Forelimb muscle (tissue), 1 donor: ENCODE measurements at places on chromosomes 4 and X. TPM values are rescaled to one million over a fixed set of nuclear protein-coding genes. Genes with fewer than 3 reads are reported as not detected.

GRCh38 chr4:27684610-27685011 is 824.0 kb downstream of the STIM2 start:
- DNase-seq: peak; percentile 39

GRCh38 chr4:120286813-120287212 is 220.2 kb upstream of the MAD2L1 start:
- no peak for DNase-seq

DNA sequence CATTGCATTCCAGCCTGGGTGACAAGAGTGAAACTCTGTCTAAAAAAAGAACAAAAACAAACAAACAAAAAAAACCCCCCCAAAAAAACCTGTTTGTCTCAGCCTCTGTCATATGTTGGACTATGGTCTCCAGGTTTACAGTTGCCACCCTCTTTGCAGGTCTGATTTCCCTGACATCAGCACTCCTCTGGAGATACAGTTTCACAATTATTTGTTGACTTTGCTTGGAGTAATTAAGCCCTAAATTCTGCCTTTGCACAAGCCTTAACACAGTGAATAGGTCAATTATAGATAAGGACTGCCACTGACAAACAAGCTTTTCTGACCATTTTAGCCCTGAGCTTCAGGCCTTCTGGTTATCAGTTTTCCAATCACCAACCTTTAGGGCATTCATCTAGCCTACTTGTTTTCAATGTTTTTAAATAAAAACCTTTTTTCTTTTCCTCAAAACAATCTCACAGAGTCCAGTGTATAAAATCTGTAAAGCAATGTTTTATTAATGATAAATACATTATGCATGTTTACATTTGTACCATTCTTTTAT is 20.4 kb upstream of the MAPK10 start:
- DNase-seq: no peak

DNA sequence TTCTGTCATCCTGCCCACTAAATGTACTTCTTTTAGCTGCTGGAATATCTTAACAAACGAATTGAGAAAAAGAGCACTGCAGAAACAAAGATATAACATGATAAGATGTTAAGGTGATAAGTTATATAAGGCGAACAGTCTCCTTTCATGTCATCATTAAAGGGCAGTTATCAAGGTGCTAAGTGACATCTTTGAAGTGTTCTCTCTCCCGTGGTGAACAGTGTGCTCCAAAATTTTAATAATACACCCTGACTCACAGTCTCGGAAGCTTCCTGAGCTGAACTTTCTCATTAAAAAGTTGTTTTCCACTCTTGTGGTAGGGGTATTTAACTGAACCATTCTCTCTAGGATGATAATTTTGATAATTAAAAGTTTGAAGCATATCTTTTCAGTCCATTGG is 61.6 kb downstream of the PLS3 start:
- no peak for DNase-seq

DNA sequence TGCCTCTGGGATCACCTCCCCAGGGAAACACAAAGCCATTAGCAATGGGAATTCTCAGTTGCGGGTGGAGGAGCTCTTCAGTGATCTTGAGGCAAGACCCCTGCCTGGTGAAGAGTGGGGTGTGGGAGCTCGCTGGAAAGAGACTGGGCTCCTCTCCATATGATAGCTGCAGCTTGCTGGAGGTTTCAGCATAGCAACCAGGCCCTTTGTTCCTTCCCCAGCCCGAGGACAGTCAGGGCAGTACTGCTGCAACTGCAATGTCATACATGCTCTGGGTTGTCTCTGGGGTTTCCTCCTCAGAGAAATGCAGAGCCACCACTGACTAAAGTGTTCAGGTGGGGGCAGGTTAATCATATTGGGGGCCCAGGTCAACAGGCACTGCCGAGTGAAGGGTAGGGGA is 81.3 kb downstream of the ARHGAP24 start:
- no peak for DNase-seq

The TSPAN7 gene
- polyA plus RNA-seq: 122 TPM

The GAGE12F gene
- not detected for polyA plus RNA-seq

The FDCSP gene
- 1.5 TPM for polyA plus RNA-seq

The ADAMTS3 gene
- 2.0 TPM for polyA plus RNA-seq

The TEX13D gene
- polyA plus RNA-seq: not detected
